ENCODE measurements at places on chromosomes 1 and 21.

- no peak for DNase-seq
Observed at GRCh38 chr21:34260277-34261008, 103.4 kb upstream of the KCNE2 start.

- no peak for DNase-seq
Observed at GRCh38 chr1:85862456-85862855, 154.2 kb upstream of the ZNHIT6 start.

- DNase-seq: no peak
Observed at GRCh38 chr1:58317694-58318093, 228.8 kb downstream of the OMA1 start.

GRCh38 chr1:31961536-31961935, 23.4 kb upstream of the PTP4A2 start:
- no peak for DNase-seq

DNA sequence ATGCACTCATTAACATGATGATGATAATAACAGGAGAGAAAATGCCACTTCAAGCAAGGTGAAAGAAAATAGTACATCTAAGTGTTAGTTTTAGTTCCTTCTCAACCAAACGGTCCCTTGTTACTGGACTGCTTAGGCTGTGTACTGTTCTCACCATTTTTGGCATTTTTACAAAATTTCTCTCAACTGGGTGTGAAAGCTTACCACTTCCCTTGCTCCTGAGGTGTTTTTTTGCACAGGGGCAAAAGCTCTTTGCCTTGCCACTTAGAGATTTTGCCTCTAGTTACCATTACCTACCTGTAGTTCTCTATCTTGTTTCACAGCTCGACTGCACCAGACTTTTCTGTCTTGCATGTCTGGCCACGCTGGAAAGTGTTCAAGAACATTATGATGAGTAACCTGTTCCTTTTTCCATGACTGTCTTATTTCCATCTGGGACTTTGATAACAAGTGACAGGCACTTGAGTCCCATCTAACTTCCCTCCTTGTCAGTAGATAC, 10.7 kb downstream of the NEK7 start:
- no peak for DNase-seq

DNA sequence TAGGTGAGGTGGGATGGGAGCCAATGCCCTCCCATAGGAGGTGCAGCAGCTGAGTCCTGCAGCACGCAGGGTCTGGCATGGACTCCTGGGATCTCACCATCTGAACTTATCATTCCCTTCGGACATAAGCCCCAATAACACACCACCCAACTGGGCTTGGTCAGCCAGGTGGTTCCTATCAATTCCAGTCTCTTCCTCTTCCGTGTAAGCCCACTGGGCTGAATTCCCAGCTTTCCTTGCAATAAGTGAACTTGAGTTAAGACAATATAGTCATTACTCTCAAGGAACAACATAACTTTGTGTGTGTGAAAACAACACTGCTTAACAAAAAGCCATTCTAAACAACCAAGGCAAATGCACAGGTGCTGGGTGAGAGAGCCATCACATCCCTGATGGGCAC, 86.6 kb upstream of the EDN2 start:
- DNase-seq: no peak

GRCh38 chr1:47441450-47442106, 3.7 kb downstream of the FOXD2 start:
- DNase-seq: no peak

DNA sequence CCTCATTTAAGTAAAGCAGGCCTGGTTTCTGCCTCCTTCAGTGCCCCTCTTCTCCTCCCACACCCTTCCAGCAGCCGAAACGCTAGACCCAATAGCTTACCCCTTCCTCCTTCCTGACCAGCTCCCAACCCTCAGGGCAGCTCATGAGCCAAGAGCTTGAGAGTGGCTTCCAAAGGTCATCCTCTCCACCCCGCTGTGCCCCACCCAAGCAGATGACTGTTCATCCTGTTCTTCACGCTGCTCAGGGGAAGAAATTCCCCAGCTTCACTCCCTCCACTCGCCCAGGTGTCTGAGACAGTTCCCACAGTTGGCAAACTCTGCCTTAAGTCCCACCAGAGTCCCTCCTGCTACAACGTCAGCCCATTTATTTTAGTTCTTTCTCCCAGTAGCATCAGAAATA, 23.4 kb downstream of the ARHGEF19 start:
- DNase-seq: no peak

DNA sequence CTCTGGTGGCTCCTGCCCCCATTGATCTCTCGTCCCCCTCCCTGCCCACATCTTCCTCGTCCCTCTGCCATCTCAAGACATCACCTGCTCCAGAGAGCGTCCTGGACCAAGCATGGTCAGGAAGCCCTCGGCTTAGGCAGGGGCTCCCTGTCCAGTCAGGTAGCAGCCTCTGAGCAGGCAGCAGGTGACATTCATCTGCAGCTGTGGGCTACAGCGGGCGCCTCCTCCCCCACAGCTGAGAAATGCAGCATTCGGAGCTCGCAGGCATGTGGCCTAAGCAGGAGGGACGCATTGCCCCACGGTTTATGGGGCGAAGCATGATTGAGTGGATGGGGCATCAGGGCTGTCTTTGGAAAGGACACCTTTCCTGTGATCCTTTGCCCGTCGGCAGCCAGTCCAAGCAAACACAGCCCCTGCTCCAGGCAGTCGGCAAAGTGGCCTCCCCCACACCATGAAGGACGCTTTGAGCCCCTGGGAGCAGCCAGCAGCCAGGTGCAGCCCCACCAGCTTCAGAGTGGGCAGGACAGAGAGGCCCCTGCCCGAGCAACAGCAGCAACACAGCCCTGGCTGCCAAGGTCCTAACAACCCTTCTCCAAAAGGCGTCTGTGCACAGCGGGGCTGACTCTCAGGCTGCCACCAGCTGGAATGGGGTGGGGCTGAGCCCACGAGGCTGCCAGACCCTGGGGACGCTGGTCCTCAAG, 234.1 kb upstream of the VAMP3 start:
- no peak for DNase-seq

GRCh38 chr1:9596415-9597123, 7.9 kb downstream of the TMEM201 start:
- no peak for DNase-seq

DNA sequence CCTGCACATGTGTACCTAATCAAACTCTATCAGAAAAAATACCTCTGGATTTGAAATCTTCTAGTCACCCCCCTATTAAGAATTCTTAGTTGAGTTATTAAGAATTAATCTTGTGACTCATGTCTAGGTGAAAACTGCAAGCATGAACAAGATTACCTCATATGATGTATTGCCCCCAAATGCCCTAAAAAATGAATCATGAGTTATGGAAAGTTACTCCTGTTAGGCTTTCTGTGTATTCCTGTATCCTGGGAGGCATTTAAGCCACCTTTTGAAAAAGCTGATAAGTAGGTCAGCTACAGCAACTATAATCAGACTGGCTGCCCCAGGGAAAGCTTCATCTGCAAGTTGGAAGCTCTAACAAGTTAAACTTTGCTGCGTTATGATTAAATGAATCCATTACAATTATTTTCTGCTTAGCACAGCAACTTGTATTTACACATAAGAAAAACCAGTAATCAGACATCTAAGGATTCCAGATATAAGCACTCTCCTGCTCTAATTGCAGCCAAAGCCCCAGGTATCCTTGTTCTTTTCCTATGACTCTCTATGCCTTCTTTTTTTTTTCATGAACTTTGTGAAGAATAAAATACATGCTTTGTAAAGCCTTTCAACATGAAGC, 147.7 kb downstream of the NTPCR start:
- DNase-seq: no peak

- DNase-seq: no peak
Observed at GRCh38 chr1:154726896-154727753, 119.1 kb upstream of the ADAR start.

GRCh38 chr1:203338335-203339036, 12.4 kb downstream of the FMOD start:
- DNase-seq: peak; percentile 39

DNA sequence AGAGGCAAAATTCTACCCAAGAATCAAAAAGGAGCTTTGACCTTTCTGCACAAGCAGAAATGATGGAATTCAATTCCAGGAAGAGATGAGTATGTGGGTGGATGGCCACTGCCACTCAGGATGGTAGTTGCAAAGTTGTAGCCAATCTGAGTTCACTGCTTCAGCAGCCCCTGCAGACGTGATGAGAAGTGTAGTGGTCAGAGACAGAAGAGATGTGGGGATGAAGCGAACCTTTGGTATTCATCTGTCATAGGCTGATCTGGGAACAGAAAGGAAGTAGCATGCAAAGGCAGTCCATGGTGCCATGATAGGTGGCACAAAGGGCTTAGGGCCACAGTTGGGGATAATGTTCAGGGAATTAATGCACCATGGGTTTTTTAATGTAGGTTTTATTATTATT, 81.1 kb upstream of the PGBD5 start:
- no peak for DNase-seq

GRCh38 chr1:42259059-42259738, 75.8 kb downstream of the FOXJ3 start:
- no peak for DNase-seq

DNA sequence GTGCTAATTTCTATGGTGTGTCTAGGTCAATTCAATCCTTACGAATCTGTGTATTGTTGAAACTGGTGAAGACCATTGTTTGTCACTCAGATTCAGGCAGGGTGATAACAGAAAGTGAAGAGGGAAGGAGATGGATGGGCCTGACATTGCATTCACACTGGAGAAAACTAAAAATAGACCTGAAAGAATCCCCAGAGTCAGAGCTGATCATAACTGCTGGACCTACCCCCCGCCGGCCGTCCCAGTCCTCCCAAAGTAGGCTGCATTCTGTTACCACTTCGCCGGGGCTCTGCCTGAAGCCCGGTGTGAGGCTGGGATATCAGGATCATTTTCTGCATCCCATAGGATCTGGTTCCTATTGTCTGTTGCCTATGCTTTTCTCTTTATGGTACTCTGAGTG, 121.1 kb downstream of the NUF2 start:
- no peak for DNase-seq

DNA sequence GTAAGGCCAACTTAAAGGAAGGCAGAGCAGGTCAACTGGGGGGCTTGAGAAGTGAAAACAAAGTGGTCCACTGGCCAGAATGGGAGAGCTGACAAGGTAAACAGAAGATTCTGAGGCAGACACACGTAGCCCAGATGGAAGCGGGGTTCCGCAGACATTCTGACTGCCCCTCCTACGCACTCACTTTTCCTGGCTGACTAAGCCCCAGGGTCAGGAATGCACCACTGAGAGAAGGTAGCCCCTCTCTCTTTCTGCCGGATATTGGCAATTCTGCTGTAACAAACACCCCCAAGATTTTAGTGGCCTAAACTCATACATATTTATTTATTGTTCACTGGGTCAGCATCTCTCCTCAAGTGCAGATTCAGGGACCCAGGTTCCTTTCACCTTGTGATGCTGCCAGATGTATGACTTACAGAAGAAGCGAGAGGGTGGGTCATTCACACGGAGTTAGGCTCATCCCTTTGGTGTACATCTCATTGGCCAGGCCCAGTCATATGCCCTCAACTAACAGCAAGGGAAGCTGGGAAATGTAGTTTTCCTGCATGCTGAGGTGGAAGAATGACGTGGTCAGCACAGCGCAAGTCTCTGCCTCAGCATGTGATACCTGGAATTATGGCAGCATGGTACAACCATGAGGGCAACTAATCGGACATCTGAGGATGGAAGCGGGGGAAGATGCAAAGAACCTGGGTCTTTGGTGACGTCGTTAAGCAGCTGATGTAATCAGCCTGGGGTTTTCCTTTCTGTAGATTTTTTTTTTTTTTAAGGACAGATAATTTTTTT, 43.4 kb upstream of the MRPS6 start:
- DNase-seq: peak; percentile 8

DNA sequence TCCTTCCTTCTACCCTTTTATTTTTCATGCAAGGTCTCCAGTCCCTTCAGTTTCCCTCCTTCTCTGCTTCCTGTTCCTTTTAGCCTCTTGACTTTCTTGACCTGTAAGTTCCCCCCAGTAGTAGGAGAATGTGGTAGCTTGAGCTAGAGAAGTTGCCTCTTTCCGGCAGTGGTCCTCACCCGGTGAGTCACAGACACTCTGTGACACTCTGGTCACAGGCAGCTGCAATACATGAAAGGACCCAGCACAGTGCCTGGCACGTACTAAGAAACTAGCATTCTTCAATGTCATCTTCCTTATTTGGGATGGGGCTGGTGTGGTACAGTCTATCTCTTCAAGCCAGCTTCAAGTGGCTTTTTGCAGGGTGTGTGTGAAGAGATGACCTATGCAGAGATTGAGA, 16.0 kb downstream of the PFKFB2 start:
- no peak for DNase-seq

- DNase-seq: no peak
Observed at GRCh38 chr21:32096411-32096810, 182.4 kb downstream of the MIS18A start.

GRCh38 chr1:234683127-234683860, 73.3 kb upstream of the IRF2BP2 start:
- no peak for DNase-seq

DNA sequence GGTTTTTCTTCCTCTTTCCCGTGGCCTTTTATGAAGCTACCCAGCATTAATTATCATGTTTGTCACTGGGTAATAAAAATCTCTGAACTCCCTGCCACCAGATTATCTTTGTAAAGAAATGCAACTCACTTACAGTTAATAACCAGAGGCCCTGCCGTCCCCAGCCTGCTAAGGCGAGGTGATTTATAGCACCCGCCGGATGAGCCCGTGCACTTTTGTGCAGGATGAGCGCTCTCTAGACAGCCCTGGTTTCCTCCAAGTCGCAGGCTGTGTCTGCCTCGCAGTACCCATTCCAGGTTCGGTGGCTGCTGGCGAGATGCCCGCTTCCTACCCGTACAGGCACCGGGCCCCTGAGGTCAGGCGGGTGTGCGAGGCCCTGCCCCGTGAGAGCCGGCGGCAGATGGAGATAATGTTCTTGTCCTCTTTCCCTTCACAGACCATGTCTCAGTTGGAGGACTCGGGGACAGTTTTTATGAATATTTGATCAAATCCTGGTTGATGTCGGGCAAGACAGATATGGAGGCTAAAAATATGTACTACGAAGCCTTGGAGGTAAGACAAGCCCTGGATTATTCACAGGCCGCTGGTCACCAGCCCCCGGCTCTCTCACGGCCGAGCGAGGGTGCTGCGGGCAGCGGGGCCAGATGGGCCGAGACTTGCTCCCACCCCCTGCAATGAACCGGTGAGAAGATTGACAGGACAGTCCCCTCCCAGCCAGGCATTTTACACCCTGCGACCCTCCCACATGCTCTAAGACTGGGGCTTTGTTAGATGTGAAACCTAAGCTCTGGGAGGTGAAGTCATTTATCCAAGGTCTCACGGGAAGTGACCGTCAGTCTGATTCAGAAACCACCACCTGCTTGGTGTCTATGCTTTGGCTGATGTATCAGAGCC, 28.5 kb upstream of the SELENON start:
- DNase-seq: no peak

DNA sequence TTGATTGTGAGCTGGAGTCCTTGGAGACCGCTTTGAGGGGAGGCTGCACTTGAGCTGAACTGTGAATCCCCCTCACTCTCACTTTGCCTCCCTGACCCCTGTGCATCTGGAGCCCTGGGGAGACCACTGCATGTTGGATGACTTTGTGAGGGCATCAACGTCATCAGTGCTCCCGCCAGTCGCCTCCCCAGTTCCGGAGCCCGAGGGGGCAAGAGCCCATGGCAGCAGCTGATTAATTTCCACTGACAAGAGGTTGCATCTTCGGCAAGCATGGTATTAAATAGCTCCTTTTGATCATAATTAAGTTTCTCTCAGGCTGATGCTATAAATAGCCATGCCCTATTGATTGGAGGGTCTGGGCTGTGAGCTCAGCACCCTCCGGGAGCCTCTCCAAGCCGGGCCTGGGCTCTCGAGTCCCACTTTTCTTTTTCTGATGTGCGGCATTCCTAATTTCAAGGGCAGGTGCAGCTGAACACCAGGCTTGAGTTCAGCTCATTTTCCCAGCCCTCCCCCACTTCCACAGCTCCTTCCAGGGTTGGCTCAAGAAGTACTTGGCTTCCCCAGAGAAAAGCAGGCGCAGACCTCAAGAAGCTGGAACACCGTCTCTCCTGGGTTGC, 33.2 kb downstream of the KCND3 start:
- DNase-seq: no peak

Data from T-helper 9 cell (primary cell).